ENCODE measurements at places on chromosomes 3 and 15.
A peak's percentile ranks its signal among the peaks of the same experiment; 100 is the strongest.

DNA sequence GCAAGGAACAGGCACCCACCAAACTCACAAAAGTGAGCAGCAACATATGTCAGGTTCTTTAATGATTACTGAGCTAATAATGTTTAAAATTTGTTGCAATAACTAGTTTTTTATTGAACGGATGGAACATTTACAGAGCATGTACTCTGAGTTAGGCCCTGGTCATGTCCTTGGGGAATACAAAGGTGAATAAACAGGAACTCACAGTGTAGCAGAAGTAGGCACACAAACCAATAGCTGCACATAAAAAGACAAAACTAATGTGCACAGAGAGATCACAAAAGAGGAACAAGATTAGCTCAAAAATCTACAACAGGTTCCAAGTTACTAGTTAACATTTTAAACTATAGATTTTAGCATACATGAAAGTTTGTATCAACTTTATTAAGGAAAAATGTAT, 505.3 kb upstream of the PPP2R3A start:
- no peak for DNase-seq

DNA sequence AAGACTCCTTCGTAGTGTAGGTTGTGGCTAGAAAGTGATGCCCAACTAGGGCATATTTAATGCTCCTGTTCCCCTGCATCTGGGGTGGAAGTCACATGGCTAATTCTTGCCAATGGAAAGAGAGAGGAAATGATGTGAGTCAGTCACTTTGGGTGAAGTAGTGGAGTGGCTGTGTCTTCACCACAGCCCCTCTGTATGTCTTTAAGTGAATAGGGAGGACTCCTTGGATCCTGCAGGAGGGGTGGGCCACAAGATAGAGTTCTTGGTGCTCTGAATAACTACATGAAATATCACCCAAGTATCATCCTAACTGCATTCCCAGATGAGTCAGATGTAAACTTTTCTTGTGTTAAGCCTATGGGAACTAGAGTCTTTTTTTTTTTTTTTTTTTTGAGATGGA, 17.8 kb upstream of the MB21D2 start:
- no peak for DNase-seq

DNA sequence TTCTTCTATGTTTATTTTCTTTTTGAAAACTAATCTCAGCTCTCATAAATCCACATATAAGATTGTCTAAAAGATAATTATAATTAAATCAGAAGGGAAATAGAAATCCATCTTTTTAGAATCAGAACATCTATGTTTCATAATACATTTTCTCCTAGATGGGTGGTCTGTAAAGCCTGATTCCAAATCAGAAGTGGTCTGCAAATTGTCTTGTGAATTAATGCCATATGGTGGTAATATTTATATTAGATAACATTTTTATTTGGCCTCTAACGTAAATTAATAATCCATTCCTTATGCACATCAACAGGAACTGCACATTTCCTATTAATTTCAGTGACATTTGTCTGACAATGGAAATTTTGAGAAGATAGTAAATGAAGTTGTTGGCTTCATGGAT, 52.8 kb upstream of the TBC1D5 start:
- DNase-seq = no peak

DNA sequence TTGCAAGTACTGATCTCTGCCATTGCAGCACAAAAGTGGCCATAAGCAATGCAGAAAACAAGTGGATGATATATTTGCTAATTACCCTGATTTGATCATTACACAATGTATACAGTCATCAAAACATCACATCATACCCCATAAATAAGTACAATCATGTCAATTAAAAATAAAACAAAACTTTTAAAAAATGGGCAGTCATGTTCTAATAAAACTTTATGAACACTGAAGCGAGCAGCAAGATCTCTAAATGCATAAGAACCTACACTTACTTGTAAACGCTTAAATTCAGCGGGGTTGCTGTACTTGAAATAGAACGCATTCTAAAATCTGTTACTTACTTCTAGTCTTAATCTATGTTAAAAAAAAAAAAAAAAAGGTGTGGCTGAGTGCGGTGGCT, 73.4 kb downstream of the AQR start:
- DNase-seq = no peak

GRCh38 chr15:88029696-88030095, 226.8 kb downstream of the NTRK3 start:
- DNase-seq = no peak

GRCh38 chr15:55221090-55222011, 24.6 kb upstream of the RSL24D1 start:
- no peak for DNase-seq

- no peak for DNase-seq
Measured at GRCh38 chr3:71310359-71310979, 273.1 kb downstream of the FOXP1 start.

GRCh38 chr3:48565591-48566400, 2.2 kb upstream of the UCN2 start:
- DNase-seq = peak; percentile 28

GRCh38 chr15:71443538-71443937, 328.3 kb downstream of the THSD4 start:
- DNase-seq = peak; percentile 4

GRCh38 chr15:26421065-26421464, 351.8 kb downstream of the GABRB3 start:
- no peak for DNase-seq

DNA sequence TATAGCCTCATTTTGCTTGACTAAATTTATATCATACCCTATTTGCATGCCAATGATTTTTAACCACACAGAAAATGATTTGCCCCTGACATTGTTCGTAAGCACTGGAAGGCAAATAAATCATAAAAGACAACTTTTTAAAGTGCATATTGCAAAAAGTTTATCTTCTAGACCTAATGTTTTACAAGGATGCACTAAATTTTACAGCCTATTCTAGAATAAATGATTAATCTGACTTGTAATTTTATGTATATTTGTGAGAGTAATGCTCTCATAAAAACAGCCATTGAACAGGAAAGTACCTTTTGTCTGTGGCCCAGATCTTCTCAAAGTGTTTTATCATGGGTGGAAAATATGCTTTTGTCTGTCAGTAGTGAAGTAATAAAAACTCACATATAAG, 546.6 kb downstream of the EPHA3 start:
- DNase-seq = no peak

GRCh38 chr3:115928376-115928775, 305.1 kb downstream of the GAP43 start:
- DNase-seq = no peak

DNA sequence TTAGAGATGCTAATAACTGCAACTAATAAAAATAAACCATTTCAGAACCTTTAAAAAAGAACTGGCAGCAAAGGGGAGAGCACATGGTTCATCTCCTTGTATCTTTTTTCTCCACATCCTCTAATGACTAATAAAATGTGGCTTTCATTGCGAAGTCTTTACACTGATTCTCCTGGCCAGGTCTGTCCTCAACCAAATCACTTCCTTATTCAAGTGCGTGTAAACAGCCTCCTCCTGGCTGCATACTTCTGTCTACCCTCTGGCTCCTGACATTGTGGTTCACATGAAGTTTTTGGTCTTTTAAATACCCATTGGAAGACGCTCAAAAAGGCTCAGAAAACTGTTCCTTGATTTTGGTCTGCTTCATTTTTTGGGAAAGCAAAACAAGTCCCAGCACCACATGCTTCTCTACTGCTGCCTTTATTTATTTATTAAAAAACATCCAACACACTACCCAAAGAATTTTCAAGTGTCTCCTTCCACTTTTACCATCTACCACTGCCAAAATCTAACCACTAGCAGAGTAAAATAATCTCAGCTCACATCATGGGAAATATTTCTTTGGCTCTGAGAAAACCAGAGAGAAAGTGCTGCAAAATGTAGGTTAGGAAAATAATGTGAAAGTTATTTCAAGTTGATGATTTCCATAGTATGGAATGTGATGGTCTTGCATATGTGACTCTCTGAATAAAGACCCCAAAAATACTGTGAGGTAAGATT, 85.1 kb downstream of the EFL1 start:
- no peak for DNase-seq

DNA sequence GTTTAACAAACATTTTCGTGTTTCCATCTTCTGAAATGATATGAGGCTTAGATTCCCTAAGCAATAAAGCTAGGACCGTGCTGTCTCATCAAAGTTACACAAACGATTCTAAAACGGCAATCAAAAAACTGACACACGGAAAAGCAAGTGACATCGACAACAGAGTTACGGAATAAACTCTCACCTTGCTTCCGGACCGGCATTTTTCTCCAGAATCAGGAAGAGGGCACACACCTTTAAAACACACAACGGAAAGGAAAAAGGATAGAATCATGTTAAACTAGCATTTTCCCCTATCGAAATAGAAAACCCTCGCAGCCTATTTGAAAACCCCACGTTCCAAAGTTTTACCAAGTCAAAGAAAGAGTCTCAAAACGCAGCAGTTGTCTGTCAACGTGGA, 1.4 kb downstream of the DLG1 start:
- no peak for DNase-seq

DNA sequence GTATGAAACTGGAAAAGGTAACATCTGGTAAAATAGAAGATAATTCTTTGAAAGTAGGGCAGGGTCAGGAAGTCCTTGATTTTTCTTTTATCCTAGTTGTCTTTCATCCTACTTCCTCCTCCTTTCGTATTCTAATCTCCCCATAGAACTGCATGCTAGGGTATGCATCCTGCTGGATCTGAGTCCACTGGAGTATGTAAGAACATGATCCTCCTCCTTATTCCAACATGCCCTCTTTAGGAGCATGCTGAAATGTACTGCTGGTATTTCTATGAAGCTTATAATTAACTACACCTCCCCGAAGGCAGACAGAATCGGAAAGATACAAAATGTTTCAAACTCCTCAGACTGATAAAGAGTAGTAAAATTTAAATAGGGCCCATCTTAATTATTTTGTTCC, 493.8 kb downstream of the AGBL1 start:
- no peak for DNase-seq

DNA sequence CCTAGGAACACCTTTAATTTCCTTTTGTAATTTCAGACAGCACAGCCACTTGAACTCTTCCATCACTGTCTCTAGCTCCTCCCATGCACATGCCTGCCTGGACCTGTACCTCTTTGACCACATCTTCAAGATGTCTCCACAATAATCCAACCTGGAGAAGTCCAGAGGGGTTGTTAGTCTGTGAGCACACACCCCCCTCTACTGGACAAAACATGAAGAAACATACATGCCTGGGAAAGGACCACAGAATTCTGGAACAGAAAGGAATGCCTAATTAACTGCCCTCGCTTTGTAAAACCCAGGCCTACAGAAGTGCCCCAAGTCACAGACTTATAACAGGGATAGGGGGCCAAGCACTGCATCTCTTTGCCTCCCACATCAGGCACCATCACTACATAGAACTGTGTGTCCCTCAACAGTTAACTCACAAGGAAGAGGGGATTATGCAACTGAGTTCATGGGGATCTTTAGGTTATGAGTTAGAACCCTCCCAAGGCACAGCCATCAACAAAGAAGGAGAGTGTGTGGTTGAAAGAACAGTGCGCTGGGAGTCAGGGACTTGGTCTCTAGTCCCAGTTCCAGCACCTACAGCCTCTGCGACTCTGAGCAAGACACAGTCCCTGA, 61.7 kb downstream of the FMN1 start:
- peak; percentile 56 for DNase-seq

Measured in SHP77 treated with DMSO at 0.1 percent for 48 hours (cell line).